H7 (cell line): ENCODE measurements at places on chromosomes 13 and 19.

- DNase-seq = no peak
These were observed 18.4 kb downstream of the FOXO1 start for GRCh38 chr13:40648040-40648439.

DNA sequence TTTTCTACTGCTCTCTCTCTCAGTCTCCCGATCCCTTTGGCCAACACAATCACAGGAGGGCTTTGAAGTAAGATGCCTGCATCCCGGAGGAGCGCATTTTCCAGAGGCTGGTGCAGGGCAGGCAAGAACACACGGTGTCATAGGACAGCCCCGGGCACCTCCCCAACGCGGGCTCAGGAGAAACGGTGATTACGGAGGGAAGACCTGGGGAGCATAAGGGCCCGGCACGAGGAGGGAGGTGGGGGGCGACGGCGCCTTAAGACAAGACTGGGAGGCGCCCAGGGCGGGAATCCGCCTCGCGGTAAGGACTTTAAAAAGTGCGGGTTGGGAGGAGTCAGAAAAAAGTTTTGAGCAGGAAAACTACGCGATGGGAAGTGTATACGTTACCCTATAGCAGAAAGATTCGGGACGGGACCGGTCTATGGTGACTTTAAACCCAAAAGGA is 18.7 kb upstream of the ZNF888 start:
- no peak for DNase-seq

GRCh38 chr13:95706356-95706755 is 29.4 kb downstream of the DNAJC3 start:
- DNase-seq = no peak

- DNase-seq = no peak
These were observed 71.4 kb downstream of the ALOX5AP start for GRCh38 chr13:30806784-30807183.

- DNase-seq = peak; percentile 67
These were observed 1.1 kb downstream of the CAPS start for GRCh38 chr19:5914946-5915781.

- DNase-seq = peak; percentile 38
These were observed 2.2 kb upstream of the FCHO1 start for GRCh38 chr19:17748884-17749638.

DNA sequence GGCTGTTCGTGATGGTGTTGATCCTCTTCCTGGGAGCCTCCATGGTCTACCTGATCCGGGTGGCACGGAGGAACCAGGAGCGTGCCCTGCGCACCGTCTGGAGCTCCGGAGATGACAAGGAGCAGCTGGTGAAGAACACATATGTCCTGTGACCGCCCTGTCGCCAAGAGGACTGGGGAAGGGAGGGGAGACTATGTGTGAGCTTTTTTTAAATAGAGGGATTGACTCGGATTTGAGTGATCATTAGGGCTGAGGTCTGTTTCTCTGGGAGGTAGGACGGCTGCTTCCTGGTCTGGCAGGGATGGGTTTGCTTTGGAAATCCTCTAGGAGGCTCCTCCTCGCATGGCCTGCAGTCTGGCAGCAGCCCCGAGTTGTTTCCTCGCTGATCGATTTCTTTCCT is 12.2 kb upstream of the C19orf33 start:
- peak; percentile 55 for DNase-seq

DNA sequence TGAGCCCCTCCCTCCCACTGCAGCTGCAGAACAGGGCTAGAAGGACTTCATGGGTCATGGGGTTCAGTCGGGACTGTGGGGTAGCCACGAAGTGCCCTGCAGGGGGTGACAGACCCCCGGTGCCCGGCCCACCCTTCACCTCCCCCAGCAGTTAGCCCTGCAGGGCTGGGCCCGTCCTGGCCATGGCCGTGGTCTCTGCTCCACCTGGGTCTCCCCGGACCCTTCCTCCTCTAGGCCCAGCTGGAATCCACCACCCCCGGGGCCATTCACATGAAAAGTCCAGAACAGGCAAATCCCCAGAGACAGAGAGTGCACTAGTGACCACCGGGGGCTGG is 17.3 kb downstream of the MKNK2 start:
- DNase-seq = no peak

DNA sequence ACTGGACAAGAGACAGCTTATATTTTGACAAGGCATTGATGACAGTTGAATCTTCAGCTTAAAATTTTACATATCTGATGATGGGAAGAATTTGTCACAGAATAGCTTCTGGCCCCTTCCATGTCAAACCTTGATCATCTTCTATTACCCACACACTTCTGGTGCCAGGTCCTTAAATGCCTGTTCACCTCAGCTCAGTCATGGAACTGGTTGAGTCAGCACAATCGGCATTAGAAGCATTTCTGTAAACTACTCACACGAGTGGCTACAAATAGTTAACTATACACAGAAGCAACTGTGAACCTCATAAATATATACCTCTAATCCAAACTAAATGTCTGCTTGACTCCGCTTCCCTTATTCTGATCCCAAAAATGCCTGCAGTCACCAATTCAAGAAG is 161.2 kb downstream of the FOXO1 start:
- no peak for DNase-seq

- no peak for DNase-seq
These were observed 242.9 kb upstream of the DACH1 start for GRCh38 chr13:72109863-72110262.

DNA sequence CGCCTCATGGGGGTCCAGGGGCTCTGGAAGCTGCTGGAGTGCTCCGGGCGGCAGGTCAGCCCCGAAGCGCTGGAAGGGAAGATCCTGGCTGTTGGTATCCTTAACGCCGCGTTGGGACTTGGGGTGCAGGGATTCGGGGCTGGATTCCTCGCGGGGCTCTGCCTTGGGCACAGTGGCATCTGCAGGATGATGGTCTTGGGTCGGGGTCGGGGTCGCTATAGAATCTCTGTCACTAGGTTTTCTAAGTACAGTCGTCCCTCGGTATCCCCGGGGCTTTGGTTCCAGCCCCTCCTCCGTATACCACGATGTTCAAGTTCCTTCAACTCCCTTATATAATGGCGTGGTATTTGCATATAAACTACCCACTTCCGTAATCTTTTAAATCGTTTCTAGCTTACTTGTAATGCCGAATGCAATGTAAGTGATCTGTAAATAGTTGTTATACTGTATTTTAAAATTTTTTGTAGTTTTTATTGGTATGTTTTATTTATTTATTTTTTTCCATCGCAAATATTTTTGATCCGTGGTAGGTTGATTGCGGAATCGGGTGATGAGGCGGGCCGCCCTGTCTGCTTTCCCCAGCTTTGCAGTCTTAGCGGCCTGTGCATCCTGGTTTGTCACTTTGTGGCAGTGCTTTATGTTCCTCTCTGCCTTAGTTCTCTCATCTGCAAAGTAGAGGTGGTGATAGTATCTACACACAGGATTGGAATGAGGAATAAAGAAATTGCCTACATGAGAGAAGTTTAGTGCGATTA is 606 bp downstream of the ERCC5 start:
- DNase-seq = no peak

- DNase-seq = no peak
These were observed 314.4 kb downstream of the ENOX1 start for GRCh38 chr13:43472339-43472738.

GRCh38 chr19:46428239-46429135 is at the start of gene PNMA8C:
Gene PNMA8C, minus strand, starts transcription at chr19:46428936. Its CDS starts 577 bp downstream, at chr19:46428359.
- DNase-seq = peak; percentile 92

DNA sequence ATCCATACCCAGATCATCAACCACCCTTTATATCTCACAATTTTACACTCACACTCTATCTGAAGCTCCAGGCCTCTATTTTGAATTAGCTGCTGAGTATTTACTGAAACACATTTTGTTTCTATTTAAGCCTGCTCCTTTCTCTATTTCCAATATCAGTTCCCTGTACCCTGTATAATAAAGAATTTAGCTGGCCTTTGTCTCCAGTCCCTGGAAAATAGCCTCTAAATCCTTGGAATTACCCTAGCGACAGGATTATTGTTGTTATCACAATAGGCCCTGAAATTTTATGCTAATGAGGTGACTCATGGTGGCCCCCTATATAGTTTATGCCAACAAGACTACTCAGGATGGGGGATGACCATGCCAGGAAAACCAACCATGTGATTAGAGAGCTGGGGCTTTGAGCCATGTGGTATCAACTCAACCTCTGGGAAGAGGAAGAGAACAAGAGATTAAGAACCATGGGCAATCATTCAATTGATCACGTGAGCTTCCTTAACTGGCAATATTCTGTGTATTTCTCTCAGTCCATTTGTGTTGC is 72.7 kb downstream of the KATNAL1 start:
- DNase-seq = no peak

DNA sequence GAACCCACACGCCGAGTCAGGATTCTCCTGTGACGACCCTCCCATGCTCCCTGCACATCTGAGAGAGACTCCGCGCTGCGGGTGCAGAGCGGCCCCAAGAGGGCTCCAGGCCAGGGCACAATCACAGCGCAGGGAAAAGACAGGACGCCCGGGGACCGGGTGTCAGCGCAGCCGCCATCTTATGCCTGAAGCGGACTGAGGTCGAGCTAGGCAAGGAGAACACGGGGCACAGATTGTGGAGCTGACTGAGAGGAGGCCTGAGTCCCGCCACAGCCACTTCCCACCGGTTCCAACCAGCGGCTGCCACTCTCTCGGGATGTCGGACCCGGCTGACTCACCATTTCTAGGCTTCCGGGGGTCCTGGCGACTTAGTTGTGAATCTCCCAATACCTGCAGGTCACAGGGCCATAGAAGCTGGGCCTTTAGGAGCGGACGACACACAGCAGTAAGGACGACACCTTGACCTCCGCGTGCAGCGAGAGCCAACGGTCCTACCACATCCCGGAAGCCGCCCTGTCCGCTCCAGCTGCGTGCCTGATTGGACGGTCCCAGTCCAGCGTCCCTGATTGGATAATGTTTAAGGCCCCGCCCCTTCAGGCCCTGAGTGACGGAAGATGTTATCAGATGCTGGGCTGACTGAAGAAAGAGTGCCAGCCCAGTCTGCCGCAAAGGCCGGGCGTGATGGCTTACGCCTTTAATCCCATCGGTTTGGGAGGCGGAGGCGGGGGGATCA is at the start of gene ZNF728:
ZNF728 (minus strand) TSS at position 487 of the 733 bp plus-strand sequence; CDS start at position 341, 146 bp downstream.
- no peak for DNase-seq

DNA sequence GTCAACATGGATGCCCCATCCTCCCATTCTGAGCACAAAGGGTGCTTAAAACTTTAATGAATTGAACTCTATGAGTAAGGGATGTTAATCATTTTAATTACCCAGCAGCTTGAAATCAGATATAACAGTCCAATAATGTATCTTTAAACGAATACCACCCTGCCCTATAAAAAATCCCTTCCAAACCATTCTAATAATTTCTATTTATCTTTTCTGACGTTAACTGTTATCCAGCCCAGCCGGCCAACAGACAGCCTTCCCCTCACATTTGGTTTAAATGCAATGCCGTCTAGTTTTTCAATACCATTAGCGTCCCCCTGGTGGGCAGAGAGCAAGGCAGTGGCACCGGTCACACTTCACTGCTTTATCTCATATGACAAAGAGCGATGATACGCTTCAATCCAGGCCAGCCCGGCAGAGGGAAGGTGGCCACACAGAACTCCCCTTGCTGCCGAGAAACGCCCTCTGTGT is 402.2 kb upstream of the ZNF507 start:
- DNase-seq = peak; percentile 54

DNA sequence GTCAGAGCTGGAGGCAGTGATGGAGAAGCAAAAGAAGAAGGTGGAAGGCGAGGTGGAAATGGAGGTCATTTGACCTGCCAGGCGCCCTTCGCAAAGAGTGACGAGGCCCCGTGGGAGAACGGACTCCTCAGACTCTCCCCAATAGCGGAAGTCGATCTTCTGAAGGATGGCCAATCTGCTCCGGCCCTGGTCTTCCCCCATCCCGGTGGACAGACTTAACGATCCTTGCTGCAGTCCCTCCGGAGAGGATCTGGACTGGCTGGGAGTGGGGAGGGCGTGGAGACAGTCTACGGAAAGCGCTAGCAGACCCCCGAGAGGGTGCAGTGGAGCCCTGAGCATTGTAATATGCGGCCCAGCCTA is 11.9 kb downstream of the EPS8L1 start:
- DNase-seq = peak; percentile 70

- DNase-seq = no peak
These were observed 23.2 kb downstream of the SPATA13 start for GRCh38 chr13:24183741-24184182.

- peak; percentile 98 for DNase-seq
These were observed 3.0 kb downstream of the IRF2BP1 start for GRCh38 chr19:45882652-45883585.

DNA sequence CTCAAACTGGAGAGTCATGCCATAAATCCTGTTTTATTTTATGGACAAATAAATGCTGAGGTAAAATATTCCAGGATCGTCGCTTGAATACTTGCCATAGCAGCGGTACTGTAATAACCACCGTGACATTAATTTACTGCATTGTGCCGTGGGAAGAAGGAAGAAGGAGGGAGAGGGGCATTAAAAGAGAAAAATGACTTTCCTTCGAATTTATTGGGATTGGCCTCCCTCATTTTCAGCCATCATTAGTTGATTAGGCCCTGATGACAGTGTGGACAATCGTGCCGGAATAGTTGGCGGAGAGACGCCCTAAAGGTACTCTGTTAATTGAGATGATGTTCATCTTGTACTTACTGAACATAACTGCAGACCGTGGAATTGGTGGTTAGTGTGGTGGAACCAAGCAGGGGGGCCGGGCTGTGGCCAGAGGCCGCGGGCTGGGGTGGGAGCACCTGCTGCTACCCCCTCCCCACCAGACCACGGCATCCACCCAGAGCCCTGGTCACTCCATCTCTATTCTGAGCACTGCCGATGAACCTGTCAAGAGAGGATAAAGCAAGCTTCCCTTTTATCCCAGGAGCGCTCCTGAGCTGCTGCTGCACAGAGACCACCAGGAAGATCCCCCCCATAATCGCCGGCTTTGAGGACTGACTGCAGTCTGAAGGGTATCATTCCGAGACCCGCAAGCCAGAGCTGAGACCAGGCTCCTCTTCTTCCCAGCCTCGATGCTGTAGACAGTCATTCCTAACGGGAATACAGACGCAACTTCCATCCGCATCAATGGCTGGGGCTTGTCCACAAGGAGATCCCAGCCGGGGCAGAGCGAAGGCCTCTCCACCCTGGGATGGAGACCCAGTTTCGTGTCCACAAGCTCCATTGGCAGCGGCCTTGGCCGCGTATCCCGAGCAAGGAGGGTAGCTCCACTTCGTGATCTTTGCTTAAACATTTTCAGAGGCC is 168.3 kb upstream of the TSHZ3 start:
- no peak for DNase-seq

- DNase-seq = no peak
These were observed 19.5 kb downstream of the CCDC70 start for GRCh38 chr13:51881296-51881695.

- DNase-seq = no peak
These were observed 31.1 kb downstream of the ZNF146 start for GRCh38 chr19:36246006-36246481.

- peak; percentile 80 for DNase-seq
These were observed 5.5 kb downstream of the ACTMAP start for GRCh38 chr19:40744554-40745401.

DNA sequence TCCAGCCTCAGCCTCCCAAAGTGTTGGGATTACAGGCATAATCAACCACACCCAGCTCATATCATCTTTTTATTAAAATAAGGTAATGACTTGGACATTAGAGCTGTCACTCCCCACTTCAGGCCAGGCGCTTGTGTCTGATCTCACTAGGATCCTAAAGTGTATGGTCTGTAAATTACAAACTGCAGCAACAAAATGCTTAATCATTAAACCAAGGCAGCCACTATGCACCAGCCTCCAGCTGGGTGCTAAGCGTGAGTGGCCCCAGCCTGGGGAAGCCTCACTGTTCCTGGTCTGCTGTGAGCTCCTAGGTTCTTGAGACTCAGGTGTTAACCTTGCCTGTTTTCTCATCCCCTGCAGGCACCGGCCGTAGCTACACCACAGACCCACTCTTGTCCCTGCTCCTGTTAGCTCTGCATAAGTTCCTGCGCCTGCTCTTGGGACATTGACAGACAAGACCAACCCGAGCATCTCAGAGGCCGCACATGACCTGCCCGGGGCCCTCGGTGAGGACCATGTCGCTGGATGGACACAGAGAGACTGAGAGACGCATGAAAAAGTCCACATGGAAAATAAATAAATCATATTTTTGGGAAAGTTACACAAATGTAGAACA is 37.8 kb downstream of the VSTM2B start:
- DNase-seq = peak; percentile 34
